ENCODE measurements at places on chromosomes 3 and 15.

DNA sequence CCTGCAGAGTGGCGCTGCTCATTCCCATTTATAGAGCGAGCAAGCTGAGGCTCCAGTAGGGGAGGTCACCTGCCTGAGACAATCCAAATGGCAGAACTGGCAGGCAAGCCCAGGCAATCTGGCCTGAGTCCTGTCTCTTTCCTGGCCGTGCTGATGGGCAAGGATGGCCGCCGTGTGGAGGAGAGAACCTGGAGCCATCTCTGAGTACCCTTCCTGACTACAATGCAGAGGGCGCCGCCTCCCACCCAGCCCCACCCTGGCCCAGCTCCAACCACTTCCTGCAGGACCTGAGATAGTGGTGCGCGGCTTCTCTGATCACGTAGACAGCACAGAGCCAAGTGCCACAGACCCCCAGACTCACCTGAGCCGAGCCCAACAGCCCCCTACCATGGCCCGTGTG is 7.0 kb downstream of the TLR9 start:
- no peak for DNase-seq

DNA sequence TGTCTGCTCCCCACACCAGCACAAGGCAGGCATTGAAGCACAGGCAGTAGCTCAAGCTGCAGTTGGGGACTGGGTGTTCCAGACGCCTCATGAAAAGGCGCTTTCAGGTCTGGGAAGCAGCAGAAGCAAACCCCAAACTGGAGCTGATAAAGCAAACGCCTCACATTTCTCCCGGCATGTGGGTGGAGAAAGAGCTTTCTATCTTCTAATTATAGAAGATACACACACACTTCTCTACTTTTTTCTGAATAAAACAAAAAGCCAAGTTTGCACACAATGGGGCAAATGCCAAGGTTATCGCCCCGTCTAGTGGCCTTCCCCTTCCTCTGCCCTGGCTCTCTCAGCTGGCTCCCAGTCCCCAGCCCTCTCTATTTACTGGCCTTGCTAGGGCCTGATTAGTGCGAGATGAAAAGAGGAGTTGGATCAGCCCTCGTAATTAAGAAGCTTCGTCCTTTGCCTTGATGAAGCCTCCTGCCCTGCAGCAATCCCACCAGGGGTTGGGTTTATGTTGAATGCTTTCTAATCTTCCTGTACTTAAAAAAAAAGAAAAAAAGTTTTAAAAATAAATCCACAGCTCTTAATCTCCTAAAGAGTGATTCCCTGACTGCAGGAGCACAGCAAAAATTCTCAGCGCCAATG is 120.2 kb downstream of the MEGF11 start:
- DNase-seq, result no peak

DNA sequence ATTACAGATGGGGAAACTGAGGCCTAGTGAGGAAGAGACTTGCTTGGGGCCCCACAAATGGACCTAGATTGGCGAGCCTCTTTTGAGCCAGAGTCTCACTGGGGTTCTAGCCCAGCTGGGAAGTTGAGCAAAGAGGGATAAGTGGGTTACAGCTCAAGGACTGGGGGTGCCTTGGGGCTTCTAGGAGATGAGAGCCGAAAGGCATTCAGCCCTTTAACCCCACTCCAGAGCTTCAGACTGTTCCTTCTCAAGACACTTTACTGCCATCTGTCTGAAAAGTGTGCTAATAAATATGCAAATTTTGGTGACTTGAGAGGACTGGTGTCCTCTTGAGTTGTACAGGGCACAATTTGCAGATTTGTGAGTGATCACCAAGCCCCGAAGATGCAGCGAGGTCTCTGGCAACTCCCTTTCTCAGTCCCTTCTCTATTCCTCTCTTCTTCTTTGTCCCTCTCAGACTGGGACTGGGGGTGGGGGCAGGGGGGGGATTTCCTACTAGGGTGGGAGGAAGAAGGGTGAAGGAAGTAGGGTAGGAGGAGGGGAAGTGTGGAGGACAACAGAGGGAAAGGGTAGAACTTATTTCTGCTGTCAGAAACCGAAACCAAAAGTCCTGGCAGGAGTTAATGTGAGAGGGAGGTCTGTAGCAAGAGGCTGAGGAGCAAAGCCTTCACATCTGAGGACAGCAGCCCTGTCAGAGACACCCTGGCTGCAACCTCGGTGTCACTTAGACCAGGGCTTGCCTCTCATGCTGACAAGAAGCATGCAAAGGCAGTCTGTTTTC is 16.2 kb upstream of the ANKDD1A start:
- no peak for DNase-seq

DNA sequence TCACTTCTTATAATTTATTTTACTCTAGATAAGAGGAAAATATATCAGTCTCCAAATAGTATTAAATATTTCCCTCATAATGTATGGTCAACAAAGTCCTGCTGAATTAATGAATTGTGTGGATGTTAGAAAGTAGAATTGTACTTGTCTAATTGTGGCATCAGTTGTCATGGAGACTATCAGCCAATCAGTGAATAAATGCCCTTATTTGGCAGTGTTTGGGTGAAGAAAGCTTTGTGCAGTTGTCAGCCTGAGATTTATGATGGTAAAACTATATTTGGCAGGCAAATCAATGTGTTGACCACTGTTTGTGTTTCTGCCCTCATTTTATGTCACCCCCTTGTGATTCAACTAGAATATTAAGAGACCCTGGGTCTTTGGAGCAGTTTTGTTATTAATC is 293.6 kb upstream of the MDFIC2 start:
- no peak for DNase-seq

DNA sequence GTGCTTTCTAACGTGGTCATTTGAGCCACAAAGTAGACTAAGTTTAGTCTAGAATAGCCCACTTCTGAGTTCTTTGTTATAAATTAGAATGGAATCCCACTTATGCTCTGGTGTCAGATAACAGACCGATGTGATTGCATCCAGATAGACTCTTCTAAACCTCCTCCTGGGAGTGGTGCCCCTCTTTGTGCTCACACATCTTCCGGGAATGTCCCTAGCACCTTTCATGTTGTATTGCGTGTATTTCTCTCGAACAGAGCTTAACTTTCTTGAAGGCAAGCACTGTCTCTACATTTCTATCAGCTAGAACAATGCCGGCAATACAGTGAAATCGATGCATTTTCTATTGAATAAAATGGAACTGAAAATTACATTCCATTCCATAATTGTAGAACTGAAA is 23.0 kb downstream of the CP start:
- DNase-seq, result peak; percentile 82

- peak; percentile 66 for DNase-seq
These were observed 152.9 kb upstream of the GOLIM4 start for GRCh38 chr3:168248383-168249204.

- no peak for DNase-seq
These were observed 22.8 kb downstream of the PLS1 start for GRCh38 chr3:142618917-142619461.

DNA sequence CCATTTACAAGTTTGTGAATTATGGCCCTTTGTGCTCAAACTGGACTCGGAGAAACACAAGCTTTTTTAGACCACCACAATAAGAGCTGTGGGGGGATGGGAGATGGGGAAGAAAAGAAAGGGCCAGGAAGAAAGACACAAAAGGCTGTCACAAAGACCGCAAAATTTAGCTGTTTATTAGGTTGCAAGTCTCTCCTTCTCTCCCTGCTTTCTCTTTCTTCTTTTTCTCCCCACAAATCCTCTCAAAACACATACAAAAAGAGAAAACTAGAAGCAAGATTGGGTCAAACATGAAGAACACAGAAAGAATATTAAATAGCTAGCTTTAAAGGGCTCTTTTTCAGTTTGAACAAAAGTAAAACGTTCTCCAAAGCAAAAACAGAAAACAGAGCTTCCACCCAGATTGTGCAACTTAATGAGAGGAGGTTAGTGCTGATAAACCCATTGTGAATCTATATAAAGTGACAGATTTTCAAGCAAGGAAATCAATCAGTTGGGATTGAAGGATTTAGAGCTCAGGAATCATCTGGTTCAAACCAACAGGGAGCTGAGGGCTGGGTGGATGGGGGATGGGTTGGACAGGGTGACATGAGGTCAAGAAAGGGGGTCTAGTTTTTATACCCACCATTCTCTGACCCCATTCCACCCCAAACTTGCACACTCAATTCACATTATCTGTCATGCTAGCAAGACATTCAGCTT is 87.3 kb downstream of the DHX30 start:
- no peak for DNase-seq

GRCh38 chr15:72732516-72732915 is 46.5 kb downstream of the BBS4 start:
- DNase-seq, result no peak

- no peak for DNase-seq
These were observed 630.4 kb upstream of the TBL1XR1 start for GRCh38 chr3:177827511-177828207.

DNA sequence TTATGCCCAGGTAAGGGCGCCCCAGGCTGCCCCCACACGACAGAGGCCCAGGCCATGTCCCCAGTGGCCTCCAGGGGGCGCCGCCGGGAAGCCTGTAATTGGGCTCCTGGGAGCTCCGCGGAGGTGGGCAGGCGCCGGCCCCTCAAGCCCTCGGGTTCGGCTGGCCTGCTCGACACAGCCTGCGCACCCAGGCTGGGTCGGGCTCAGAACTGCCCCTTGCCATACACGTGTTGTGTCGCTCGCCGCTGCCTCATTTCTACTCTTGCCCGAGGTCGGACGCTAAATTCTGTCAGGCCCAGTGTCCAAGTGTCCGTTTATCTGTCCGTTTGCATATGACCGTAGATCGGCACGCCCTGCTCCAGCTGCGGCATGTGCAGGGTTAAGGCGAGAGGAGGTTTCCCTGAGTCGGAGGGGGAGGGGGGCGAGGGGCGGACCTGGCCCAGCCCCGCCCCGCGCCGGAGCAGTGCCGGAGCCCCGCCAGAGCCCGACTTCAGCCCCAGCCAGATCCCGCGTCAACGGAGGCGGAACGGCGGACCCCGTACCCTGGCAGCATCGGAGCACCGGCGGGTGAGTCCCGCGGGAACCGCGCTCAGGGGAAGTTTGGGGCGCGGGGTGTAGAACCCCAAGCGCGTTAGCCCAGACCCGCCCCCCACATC is at the start of gene KLHDC8B:
Gene KLHDC8B (plus strand): TSS at position 480 of the 656 bp plus-strand sequence. CDS start 1,172 bp downstream, outside the sequence.
- DNase-seq, result peak; percentile 93

GRCh38 chr15:99090938-99091337 is 13.9 kb upstream of the SYNM start:
- DNase-seq, result no peak

DNA sequence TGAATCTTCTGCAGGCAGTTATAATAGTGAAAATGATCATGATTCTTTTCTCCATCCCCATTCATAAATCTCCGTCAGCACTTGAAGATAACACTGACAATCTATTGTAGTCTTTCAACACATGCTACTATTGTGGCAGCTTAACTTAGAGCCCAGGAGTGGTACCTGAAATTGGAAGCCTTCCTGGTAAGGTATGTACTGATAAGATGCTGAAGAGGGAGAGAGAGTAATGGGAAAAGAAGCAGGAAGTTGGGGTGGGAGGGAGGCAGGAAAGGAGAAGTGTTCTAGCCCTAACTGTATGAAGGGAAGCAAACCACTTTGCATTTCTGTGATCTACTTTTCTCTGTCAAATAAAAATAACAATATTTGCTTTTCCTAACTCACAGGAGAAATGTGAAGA is 197.4 kb upstream of the RORA start:
- DNase-seq, result no peak

DNA sequence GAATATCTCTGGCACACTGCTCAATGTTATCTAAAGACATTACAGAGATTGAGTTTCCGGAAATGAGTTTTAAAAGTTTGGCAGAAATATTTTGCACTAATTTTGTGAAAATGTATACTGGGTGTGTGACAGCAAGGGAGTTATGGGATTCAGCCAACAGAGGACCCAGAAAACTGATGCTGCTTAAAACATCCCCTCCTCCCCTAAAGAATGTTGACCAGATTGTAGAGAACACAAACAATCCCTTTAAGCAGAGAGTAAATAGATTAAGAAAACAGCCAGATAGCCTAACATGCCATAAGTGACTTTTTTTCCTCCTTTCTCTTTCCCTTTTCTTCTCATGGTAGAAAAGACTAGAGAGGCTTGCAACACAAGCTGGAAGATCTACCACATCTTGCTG is 928.0 kb upstream of the ALCAM start:
- DNase-seq, result no peak

GRCh38 chr3:136783708-136784191 is 31.6 kb upstream of the STAG1 start:
- DNase-seq, result no peak

Measured in H9 (cell line).